Left renal cortex interstitium (tissue), 4 donors: ENCODE measurements at places on chromosomes 3 and 15.

DNA sequence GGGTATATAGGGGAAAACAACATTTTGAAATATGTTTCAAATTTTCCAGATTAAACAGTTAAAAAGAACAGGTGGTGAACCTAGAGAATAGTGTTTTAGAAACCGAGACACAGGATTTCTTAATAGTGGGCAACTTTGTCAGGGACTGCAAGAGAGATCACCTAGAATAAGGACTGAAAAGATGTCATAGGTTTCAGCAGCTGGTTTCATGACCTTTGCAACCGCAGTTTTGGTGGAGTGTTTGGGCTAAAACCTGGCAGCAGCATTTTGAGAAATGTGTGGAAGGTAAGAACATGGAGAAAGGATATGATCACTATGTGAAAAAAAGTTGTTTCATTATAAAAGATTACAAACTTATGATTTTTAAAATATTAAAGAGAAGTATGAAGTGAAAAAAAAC lies 34.9 kb downstream of the PRKCI start:
- DNase-seq = no peak

GRCh38 chr3:2896308-2896939 lies 213.8 kb downstream of the IL5RA start:
- no peak for DNase-seq

DNA sequence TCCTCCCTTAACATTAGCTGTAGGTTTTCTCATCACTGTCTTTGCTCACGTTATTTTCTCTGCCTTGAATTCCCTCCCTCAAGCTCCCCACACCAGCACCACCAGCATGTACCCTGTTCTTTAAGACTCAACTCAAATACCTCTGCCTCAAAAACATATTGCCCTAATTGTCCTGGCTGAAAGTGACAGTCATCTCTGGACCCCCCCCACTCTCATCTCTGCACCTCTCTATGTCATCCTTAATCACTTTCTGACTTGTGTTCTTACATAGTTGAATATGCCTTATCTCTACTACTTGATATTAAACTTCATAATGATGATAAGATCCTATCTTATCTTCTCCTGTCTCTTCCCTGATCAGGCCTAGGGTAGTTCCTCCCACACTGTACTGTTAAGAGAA lies 345.2 kb upstream of the TPRG1 start:
- no peak for DNase-seq

DNA sequence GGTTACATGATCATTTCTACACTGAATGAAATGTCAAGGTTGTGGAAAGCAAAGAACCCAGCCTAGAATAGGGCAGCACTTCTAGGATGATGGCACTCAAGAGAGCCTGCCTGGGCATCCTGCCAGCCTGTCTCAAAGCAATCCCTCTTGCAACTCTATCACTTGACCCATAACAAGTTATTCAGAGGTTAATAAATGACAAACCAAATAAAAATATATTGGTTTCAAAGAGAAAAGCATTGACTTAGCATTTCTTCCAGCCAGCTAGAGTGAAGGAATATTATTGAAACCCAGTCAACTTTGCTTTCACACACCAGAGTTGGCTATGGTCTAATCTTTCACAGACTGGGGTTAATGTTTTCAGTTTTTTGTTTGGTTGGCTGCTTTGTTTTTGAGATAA lies 214.6 kb upstream of the UBE2E2 start:
- DNase-seq = no peak

- peak; percentile 53 for DNase-seq
Measured at GRCh38 chr15:64905119-64905831, 6.4 kb upstream of the ANKDD1A start.

DNA sequence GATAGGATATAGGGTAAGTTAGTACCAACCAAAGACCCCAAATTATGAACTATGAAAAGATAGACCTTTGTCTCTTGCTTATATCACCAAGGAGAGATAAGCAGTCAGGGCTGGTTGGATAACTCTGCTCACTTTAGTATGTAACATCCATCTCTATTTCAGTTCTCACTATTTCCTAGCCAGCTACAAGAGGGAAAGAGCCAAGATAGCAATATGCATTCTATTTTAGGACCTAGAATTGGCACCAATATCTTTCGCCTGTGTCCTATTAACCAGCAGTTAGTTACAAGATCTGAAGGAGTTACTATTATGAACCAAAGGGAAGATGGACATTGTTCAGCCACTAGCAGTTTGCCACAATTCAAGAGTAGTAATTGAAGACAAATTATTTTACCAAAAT lies 457.5 kb downstream of the NSUN3 start:
- DNase-seq = no peak

GRCh38 chr3:77342688-77343087 lies 302.8 kb downstream of the ROBO2 start:
- DNase-seq = no peak

DNA sequence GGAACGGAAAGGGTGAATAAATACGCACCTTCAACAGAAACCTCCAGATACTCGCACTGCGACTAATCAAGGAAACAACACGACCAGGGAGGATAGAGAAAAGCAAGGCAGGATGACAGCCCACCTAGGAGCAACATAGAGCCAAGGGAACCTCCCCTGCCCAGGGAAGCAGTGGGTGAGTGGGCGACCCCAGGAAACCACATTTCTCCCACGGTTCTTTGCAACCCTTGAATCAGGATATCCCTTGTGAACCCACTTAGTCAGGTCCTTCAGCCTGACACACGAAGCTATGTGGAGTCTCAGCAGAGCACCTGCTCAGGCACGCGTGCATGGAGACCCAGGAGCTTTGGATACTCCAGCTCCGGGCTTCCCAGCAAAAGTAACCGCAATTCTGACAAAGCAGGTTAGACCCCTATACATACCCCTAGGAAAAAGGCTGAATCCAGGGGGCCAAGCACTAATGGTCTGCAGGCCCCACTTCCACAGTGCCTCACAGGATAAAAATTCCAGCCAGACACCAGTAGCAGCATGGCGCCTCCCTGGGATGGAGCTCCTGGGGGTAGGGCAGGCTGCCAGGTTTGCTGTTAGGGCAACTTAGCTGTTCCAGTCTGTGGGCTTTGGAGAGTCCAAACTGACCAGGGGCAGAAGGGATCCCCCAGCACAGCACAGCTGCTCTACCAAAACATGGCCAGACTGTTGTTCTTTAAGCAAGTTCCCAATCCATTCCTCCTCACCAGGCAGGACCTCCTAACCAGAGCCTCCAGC lies 38.4 kb upstream of the PXYLP1 start:
- DNase-seq = no peak
